ENCODE measurements at places on chromosomes 1 and 21.

DNA sequence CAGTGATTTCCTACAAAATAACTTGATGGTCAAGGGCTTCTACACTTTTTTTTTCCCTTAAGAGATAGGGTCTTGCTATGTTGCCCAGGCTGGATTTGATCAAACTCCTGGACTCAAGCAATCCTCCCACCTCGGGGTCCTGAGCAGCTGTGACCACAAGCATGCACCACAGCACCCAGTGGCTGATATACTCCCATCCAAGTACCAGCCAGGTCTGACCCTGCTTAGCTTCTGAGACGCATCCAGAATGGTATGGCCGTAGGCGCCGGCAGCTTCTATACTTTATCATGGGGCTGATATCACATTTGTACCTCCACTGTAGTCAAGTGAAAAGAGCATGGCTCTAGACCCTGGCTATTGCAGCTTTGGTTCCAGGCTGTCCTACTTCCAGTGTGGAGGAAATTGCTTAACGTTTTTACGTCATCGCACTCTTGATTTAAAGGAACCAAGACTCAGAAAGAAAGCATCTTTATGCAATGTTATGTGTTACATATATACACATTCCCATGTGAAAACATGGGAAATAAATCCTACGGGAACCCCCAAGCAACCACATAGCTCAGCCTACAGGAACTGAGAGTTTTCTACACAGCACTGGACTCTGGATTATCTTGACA is 39.5 kb downstream of the PDPN start:
- DNase-seq: no peak

DNA sequence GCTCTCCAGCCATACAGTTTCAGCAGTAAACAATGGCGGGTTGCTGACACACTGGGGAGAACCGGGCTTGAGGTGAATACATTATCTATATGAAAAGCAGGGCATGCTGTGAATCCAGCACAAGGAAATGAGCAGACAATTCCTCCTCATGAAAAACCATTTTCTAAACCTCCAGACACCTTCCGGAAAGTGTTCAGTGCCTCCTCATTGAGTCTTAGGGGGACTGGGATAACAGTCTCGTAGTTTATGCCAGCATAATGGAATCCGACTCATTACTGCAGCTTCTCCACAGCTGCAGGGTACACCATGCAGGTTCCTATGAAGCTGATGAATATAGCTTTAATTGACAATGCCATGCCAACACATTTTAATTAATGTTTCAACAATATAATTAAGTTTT is 284.1 kb downstream of the BACH1 start:
- no peak for DNase-seq

DNA sequence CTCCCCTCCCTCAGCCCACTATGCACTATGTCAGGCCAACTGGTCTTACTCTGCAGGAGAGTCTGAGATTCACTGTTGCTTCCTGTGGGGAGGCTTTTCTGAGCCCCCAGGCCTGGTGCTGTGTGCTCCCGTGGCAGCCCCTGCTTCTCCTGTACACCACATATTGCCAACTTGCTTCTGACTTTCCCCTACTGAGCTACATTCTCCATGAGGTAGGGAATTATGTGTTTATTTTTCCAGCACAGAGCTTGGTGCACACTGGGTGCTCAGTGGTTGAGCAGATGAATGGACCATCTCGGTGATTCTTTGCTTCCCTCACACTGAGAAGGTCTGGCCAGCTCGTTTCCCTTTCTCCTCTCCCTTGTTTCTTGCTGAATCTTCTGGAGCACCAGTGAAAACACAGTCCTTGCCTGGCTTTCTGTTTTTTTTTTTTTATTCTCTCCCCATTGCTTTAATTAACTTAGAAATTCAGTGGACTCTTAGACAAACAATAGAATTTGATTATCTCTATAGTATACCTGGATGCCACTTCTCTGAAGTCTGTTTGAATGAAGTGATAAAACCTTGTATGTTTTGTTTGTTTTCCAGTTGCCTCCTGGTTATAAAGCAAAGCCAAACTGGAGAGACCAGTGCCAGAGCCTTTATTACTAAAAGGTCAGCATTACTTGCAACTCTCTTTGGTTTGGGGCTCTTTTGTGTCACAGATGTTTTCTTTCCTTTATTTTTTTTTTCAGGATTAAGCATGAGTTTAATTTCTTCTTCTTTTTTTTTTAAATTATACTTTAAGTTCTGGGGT is 50.3 kb upstream of the CNIH3 start:
- DNase-seq: no peak

DNA sequence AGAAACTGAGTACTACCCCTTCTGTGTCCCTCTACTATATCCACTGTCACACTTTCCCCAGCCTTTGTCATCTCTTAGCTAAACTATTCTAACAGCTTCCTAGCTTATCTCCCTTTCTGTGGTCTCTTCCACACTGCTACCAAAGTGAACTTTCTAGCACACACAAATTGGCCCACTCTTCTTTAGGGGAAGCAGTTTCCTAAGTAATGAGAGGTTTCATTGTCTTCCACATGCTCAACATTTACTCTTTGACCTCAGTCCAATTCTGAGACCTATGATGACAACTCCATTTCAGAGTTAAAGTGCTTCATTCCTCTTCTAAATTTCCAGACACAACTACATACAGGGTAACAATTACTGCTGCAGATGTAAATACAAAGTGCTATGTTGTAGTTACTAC is 32.9 kb downstream of the SCYL3 start:
- no peak for DNase-seq

DNA sequence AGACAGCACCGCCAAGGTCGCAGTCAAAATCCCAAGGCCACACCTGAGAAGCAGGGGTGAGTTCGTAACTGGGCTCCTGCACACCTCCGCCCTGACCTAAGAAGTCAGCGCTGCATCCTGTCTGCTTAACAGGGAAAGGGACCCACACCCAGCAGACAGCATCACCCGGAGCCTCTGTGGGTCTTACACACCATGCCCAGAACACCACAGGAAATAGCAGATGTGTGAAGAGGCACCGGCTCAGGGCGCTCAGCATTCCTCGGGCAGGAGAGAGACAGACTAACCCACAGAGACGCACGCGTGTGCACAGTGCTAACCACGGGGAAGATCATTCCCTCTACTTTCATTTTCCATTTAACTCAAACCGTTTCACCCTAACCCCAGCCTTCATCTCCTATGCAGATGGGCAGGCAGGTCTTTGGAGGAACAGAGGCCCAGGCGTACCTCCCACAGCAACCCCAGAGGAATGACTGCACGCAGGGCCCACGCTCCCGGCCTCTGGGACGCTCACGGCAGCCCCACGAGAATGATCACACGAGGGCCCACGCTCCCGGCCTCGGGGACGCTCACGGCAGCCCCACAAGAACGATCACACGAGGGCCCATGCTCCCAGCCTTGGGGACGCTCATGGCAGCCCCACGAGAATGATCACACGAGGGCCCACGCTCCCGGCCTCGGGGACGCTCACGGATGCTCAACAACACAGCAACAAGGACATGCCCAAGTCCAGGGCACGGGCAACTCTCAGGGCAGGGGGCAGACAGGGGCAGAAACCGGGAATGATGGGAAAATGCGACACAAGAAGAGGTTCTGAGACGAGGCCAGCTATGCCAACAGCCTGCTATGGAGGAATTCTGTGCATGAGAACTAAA is 20.9 kb downstream of the POFUT2 start:
- no peak for DNase-seq

DNA sequence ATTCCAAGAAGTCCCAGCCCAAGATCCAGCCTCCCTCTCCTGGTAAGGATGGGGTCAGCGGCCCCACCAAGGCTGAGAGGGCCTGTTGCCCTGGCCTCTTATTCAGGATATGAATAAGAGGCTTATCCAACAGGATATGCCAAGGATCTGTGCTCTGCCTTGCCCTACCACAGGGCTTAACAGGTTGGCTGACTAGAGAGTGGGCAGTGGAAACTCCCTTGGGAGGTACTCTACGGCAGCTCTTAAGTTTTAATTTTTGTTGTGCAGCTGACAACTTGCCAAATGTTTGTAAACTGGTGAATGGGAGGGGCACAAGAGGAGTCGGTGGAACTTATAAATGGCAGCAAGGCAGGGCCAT is 16.5 kb upstream of the PIGV start:
- no peak for DNase-seq

GRCh38 chr1:212121779-212122178 is 86.2 kb downstream of the DTL start:
- no peak for DNase-seq

Data from psoas muscle (tissue), 8 donors.